ENCODE measurements at places on chromosomes 7 and 10.

- no peak for DNase-seq
These were observed 211.0 kb upstream of the KLF14 start for GRCh38 chr7:130944997-130945396.

- no peak for DNase-seq
These were observed 87.9 kb downstream of the ZNF467 start for GRCh38 chr7:149685455-149685854.

DNA sequence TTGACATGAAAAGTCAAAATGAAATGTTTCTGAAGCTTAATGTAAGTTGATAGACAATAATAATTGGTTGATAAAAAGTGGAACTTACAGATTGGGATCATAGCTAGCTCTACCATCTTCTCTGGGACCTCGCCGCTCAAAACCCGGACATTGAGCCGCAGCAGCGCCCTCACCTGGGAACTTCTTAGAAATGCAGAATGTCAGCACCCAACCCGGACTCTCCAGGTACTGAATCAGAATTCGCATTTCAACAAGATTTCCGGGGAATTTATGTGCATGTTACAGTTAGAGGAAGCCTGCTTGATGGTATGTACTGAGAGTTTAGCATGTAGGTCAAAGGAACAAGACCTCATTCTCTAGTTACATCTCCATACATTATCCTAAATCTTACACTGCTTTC is 36.7 kb upstream of the ABLIM1 start:
- peak; percentile 73 for DNase-seq

GRCh38 chr10:29771376-29771775 is 136.6 kb upstream of the SVIL start:
- DNase-seq = no peak

DNA sequence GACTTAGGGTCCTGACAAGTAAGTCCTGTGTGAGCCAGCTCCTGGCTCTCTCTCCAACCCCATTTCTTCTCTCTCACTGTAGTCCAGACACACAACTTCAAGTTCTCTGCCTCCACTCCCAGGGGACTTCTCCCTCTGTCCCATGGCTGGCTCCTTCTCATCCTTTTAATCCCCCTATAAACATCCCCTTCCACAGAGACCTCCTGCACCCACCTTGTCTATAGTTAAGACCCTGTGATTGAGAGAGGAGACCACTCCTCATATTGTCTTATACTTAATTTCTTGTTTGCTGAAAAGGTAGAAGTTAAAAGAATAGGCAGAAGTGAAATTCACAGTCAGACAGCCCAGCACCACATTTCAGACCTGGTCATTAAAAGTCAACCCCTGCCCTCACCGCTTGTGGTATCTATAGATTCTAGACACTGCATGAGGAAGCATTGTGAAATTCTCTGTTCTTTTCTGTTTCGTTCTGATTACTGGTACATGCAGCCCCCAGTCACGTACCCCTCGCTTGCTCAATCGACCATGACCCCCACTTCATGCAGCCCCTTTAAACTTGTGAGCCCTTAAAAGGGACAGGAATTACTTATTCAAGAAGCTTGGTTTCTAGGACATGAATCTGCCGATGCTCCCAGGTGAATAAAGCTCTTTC is 125.6 kb upstream of the FRMD4A start:
- no peak for DNase-seq

DNA sequence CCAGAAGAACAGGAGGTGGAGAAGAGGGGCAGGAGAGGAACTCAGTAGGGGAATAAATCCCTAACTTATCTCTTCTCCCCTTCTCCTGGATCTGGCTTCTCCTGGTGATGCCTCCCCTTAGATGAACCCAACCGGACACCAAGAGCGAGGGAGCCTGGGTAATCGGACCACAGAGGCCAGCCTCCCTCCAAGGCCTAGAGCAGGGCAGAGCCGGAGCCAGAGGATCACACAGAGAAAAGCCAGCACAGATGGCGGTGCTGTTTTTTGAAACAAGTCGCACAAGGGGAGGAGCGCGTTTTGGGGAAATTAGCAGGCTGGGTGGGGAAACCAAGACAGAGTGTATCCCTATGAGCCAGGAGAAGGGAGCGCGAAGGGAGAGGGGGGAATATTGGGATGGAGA is 4.9 kb upstream of the SRRM3 start:
- DNase-seq = no peak

- DNase-seq = no peak
These were observed 3.0 kb downstream of the CLRN3 start for GRCh38 chr10:127889605-127890195.

GRCh38 chr10:127338399-127339110 is 142.2 kb upstream of the INSYN2A start:
- no peak for DNase-seq

- peak; percentile 77 for DNase-seq
These were observed 562 bp downstream of the GRK5 start for GRCh38 chr10:119207713-119208552.

DNA sequence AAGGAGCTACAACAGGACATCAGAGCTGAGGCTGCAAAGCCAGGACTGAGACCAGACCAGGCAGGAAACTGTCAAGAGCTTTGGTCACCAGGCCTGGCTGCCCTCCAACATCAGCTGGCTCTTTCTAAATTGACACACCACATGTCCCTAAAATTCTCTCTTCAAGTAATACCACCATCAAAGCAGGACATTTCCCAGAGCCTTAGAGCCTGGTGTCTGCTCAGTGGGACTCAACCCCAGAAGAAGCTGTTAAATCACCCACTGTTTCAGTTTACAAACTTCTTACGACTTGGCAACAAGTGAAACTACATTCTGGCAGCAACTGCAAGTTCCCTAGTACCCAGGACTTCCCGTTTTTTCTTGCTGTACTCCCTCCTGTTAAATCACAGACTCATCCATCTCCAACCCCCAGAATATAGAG is 3.8 kb upstream of the IL6 start:
- no peak for DNase-seq

GRCh38 chr7:36301914-36302771 is 87.5 kb upstream of the ANLN start:
- peak; percentile 31 for DNase-seq

DNA sequence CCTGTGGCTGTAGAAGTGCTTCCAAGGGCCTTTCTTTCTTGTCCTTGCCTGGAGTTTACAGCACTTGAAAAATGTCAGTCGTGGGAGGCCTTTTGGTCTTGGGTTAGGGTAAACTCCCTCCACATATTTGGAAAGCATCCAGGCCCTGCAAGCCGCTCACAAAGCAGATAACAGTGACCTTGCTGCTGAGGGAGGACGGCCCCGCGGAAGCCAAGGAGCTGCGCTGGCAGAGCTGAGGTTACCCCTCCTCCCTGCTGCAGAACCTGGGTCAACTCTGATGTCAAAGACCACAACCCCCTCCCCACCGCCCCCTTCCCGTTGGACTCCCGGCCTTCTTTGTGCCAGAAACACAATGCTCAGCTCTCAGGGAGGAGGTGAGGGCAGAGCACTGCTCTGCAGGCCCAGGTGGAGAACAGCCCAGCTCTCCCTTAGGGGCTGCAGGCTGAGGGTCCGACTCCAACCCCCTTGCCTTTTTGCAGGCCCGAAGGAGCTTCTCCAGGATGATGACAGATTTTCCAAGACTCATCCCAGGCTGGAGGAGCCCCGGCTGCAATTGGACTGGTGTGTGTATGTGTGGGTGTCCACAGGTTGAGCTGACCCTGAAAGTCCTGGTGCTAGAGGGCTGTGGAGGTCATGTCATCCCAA is 957.6 kb upstream of the ZNF722 start:
- no peak for DNase-seq

GRCh38 chr10:5964736-5965135 is 12.6 kb downstream of the IL15RA start:
- DNase-seq = no peak

- no peak for DNase-seq
These were observed 109.2 kb downstream of the ZNF248 start for GRCh38 chr10:37748170-37748569.

DNA sequence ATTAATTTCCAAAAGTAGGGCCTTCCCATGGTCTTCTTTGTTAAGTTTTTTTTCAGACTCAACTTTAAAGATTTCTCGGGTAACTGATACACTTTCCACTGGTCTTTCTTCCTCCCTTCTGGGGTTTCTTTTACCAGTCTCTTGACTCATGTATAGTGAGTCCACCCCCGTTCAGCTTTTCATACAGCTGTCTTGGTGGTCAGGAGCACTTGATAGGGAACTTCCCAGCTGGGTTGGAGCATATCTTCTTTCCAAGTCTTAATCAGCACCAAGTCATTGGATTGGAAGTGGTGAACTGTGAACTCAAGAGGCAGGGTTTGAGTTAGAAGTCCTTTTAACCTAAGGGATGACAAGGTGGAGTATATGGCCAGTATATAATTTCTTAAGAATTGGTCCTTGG is 29.2 kb upstream of the ELOVL3 start:
- DNase-seq = no peak

GRCh38 chr10:33180390-33180789 is 154.1 kb downstream of the NRP1 start:
- DNase-seq = peak; percentile 66

DNA sequence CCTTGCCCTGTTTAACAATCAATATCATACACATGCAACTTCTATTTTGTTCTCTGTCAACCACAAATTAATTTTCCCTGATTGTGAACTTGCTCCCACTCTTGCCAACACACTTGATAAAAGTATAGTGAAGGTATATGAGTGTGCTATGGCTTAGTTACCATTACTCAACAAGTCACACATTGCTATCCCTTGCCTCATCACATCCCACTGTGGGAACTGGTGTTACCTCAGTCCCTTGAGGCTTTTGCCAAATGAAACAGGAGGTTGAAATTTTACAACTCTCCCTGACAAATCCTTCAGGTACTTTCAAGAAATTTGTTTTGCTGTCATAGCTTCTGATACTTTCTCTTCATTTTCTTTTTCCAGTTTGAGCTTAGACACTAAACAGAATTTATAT is 472.5 kb upstream of the SEMA3D start:
- no peak for DNase-seq

- DNase-seq = peak; percentile 90
These were observed at the start of gene SPOCK2 for GRCh38 chr10:72087969-72088888. Gene SPOCK2, minus strand, starts transcription at chr10:72088551. Its CDS starts 223 bp downstream, at chr10:72088328.

DNA sequence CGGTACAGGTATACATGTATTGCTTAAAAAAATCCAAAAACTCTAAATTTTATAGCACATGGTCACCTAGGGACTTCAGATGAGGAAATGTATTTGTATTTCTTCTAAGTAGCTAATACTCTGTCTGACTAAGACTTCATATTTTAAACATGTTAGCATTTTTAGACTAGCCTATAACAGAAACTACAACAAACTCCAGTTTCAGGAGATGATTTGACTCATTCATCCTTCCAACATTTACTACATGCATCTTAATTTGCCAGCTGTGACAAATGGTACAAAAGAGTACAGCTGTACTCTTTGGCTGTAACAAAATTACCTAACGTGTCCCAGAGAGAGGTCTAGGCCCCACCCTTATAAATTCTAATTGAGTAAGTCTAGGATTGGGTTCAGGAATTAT is 22.2 kb downstream of the TMEM209 start:
- no peak for DNase-seq

DNA sequence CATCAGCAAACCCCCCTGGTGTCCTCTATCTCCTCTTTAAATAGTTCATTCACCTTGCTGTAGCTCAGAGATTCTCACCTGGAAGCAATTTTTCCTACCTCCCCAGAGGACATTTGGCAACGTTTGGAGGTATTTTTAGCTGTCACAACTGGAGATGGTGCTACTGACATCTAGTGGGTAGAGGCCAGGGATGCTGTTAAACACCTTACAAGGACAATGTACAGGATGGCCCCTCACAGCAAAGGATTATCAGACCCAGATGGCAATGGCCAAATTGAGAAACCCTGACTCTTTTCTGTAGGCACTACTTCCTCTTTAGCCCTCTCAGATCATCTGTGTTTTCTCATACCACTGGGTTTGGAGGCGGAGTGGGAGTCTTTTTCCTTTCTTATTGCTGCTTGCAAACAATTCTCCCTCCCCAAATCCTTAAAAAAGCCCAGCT is 13.2 kb upstream of the TRA2A start:
- no peak for DNase-seq

DNA sequence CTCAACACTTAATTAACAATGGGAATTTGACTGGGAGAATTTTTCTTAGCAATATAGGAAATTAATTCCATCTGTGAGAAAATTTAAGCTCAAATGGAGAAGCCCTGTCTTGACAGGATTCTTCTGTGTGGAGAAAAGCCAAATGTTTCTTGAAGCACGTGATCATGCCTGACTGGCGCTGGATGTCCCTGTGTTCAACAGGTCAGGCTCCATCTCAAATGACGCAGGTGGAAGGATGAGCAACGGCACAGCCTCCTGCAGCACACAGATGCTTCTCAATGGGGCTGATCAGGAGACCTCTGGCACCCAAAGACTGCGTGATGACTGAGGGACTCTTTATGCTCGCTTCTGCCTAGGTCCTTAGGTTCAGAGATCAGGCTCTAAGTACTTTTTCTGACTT is 143.8 kb downstream of the RSU1 start:
- DNase-seq = no peak

DNA sequence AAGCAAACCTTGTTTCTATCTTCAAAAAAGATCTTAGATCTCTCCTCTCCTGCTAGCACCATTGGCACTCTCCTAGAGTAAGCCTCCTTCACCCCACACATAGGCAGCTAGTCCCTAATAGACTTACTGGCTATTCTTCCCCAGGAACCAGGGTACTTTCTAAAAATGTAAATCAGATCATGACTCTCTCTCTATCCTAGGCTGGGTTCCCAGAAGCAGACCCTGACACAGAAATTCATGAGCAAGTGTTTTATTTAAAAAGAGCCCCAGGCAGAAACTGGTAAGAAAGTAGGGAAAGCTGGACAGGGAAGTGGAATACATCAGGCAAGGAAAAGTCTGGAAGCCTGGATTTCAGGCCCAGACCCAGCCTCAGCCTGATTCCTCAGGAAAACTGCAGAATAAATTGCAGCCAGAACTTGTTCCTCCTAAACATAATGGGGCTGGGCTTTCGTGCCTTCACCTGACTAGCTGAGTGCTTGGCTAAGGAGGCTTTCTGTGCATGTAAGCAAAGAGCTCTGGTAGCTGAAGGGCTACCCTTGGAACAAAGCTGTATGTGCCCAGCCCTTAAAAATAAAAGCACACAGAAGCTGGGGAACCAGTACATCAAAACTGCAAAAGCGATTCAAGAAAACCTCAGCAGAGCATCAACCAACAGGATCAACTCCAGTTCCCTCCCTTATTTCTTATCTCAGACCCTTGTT is 18.8 kb upstream of the SORBS1 start:
- DNase-seq = no peak

- DNase-seq = peak; percentile 33
These were observed 8.9 kb downstream of the GRID1 start for GRCh38 chr10:86357676-86358075.

DNA sequence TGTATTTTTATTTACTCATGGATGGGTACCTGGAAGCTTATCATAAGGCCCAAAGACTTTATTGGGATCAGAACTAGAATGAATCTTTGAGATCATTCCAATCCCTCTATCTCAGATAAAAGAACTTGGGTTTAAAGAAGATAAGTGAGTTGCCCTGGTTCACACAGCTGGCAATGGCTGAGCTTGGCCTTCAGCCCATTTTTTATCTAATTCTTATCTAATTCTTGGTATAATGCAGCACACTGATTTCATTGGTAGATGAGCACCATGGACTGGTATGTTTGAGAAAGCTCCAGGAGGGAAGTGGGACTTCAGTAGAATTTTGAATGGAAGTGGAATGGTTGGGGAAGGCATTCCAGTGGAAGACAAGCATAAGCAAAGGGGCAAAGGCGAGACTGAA is 558.9 kb downstream of the REEP3 start:
- DNase-seq = no peak

All from activated effector memory CD4-positive, alpha-beta T cell treated with anti-CD3 and anti-CD28 coated beads, Interleukin-2, amount 50 U/mL, for 16 hours (primary cell).